Fibroblast of the aortic adventitia (primary cell): ENCODE measurements at places on chromosomes 12 and 14. TPM values are rescaled to one million over a fixed set of nuclear protein-coding genes. Genes with fewer than 3 reads are reported as not detected.
A peak's percentile ranks its signal among the peaks of the same experiment; 100 is the strongest.

The AQP5 gene
- total RNA-seq: 0.72 and 2.4 TPM in 2 replicates

The TNFAIP2 gene
- 44.5 and 120 TPM in 2 replicates for total RNA-seq

The DHRS2 gene
- total RNA-seq: 1.1 TPM in 1 of 2 replicates, not detected in the other

The RAB35 gene
- 8.0 and 24.8 TPM in 2 replicates for total RNA-seq

DNA sequence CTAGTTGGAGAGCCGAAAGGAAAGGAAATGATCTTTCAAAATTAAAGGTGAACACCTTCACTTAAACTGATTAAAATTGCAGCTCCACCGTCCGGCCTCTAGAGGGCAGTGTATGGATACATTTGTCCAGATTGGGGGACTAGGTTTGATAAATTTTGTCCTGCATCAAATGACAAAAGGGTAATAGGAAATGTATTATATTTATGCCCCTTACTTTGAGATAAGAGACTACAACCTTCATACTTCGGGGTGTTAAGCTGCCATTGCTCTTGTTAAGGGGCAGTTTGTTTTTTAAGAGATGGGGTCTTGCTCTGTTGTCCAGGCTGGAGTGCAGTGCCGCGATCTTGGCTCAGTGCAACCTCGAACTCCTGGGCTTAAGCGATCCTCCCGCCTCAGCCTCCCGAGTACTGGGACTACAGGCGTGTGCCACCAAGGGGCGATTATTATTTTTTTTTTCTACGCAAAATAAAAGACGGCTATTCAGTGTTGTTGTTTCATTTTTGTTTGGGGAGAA is 818 bp upstream of the SUOX start:
- DNase-seq: peak; percentile 82

- no peak for DNase-seq
These were observed 9.7 kb downstream of the MPHOSPH9 start for GRCh38 chr12:123223241-123223668.

GRCh38 chr14:75184492-75184891 is 8.1 kb upstream of the TMED10 start:
- peak; percentile 74 for DNase-seq
